PC-9 (cell line): ENCODE measurements at places on chromosomes 1 and 21. TPM values are rescaled to one million over a fixed set of nuclear protein-coding genes. Genes with fewer than 3 reads are reported as not detected.

The MANEAL gene
- 11.3 and 13.1 TPM in 2 replicates for total RNA-seq

GRCh38 chr1:56508523-56508983, 70.8 kb downstream of the PLPP3 start:
- H3K27me3 ChIP-seq = no peaks in the 10 kb centered on the region
- DNase-seq = peak; percentile 10
- H3K36me3 ChIP-seq = peaks cover 30% of the 10 kb centered on the region
- H3K4me3 ChIP-seq = no peak overlapping the region

- H3K27ac ChIP-seq = no peak overlapping the region
- no peaks in the 10 kb centered on the region for H3K27me3 ChIP-seq
- no peaks in the 10 kb centered on the region for H3K4me1 ChIP-seq
- DNase-seq = no peak
Measured at GRCh38 chr1:215710036-215710898, 143.2 kb downstream of the KCTD3 start.

The C1orf21 gene
- total RNA-seq = 13.6 and 13.8 TPM in 2 replicates

GRCh38 chr1:32242341-32242851, 4.6 kb upstream of the FAM167B start:
- H3K4me3 ChIP-seq = no peak overlapping the region
- H3K27me3 ChIP-seq = no peaks in the 10 kb centered on the region
- H3K27ac ChIP-seq = no peak overlapping the region
- no peak for DNase-seq
- H3K4me1 ChIP-seq = peaks cover 6% of the 10 kb centered on the region; the same call in 1 of the 2 replicates

GRCh38 chr1:114651893-114652292, 18.0 kb downstream of the DENND2C start:
- H3K4me1 ChIP-seq = no peaks in the 10 kb centered on the region
- H3K27me3 ChIP-seq = no peaks in the 10 kb centered on the region
- no peak overlapping the region for H3K27ac ChIP-seq
- no peak overlapping the region for H3K4me3 ChIP-seq
- no peaks in the 10 kb centered on the region for H3K36me3 ChIP-seq

DNA sequence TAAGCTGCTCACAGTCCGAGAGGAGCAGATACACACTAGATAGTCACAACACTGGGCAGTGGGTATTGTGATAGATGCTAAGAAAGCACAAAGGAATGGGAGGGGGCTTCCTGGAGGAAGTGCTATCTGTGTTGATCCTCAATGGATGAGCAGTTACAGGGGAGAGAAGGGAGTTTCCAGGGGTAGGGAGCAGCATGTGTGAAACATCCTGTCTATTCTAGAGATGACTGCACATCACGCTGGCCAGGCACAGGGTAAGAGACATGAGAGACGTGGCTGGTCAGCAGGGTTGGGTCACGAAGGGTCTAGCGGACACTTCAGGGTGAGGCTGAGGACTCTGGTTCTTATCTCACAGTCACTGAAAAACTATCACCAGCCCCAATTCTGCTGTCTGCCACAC, 235.2 kb downstream of the TRABD2B start:
- H3K36me3 ChIP-seq = no peaks in the 10 kb centered on the region
- H3K4me1 ChIP-seq = no peaks in the 10 kb centered on the region
- no peak for DNase-seq
- H3K4me3 ChIP-seq = no peak overlapping the region

DNA sequence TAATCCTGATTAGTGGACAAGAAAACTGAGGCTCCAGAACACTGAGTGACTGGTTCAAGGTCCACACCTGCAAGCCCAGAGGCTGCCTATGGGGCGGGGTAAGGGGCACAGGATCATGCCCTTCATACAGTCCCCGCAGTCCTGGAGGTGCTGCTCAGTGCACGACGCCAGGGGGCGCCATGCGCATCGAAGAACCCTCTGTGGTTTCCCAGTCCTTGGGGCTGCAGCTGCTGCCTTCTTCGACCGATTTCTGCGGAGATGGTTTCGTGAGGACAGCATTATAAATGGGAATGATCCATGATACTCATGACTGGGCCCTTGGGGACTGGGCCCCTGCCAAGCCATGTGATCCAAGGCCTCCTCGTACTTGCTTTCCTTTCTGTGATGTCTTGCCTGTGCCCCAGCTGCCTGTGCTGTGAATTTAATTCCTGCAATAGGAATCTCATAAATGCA, 37.1 kb upstream of the ARHGEF10L start:
- H3K27ac ChIP-seq = no peak overlapping the region
- H3K36me3 ChIP-seq = no peaks in the 10 kb centered on the region
- H3K27me3 ChIP-seq = no peaks in the 10 kb centered on the region
- H3K4me3 ChIP-seq = no peak overlapping the region
- H3K4me1 ChIP-seq = 0 out of 2 replicates have a peak, but pooled peaks cover 7% of the 10 kb centered on the region
- peak; percentile 54 for DNase-seq

GRCh38 chr1:196181594-196181878, 426.7 kb downstream of the KCNT2 start:
- no peaks in the 10 kb centered on the region for H3K36me3 ChIP-seq
- no peaks in the 10 kb centered on the region for H3K27me3 ChIP-seq
- H3K4me1 ChIP-seq = peaks cover 11% of the 10 kb centered on the region; the same call in 1 of the 2 replicates
- no peak overlapping the region for H3K4me3 ChIP-seq
- DNase-seq = no peak

The IKBKE gene
- total RNA-seq = 12.5 and 12.6 TPM in 2 replicates

The ANKRD35 gene
- total RNA-seq = 0.78 and 1.2 TPM in 2 replicates

DNA sequence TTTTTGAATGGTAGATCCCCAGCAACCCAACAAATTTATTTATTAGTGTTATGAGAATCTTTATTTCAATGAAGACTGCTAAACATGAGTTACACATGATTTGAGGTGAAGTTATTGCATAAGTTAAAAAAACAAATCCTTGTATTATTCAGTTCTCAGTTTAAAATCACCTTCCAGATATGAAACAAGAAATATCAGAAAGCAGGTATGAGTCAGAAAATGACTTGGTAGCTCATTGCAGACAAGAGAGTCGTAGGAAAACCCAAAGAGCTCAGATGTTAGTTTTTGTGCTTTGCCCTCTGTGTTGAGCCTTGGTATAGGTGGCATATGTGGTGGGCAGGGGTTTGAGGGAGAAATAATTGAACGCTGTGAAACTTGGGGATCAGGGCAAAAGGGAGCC, 339.4 kb downstream of the BRINP3 start:
- H3K36me3 ChIP-seq = no peaks in the 10 kb centered on the region
- H3K4me1 ChIP-seq = no peaks in the 10 kb centered on the region
- H3K27ac ChIP-seq = no peak overlapping the region
- no peak for DNase-seq

DNA sequence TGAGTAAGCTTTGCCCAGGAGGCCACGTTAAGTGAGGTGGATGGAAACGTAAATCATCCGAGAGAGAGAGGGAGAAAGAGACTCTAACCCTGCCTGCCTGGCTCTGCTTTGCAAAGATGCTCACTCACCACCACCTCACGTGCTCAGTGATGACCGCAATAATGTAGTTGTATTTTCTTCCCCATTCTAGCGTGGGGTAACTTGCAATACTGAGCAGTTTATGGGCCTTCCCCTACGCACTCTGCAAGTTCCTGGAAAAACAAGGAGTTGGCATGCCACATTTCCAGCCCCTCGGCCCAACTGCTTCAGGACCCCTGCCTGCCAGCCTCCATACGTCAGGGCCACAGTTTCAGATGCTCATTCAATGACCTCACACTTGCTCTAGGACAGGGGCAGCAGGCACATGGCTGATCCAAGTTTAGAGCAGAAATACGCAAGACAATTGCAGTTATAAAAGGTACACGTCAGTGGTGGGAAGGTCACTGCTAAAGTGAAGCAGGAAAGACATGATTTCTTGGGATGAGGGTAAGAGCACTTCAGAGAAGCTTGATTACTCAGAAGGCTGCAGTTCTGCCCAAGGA, 112.5 kb upstream of the RAB4A start:
- no peaks in the 10 kb centered on the region for H3K4me1 ChIP-seq
- DNase-seq = no peak
- no peak overlapping the region for H3K27ac ChIP-seq
- H3K36me3 ChIP-seq = no peaks in the 10 kb centered on the region
- no peak overlapping the region for H3K4me3 ChIP-seq

- H3K27ac ChIP-seq = no peak overlapping the region
- no peaks in the 10 kb centered on the region for H3K36me3 ChIP-seq
- peaks cover 19% of the 10 kb centered on the region for H3K4me1 ChIP-seq
- H3K4me3 ChIP-seq = no peak overlapping the region
- H3K27me3 ChIP-seq = no peaks in the 10 kb centered on the region
Measured at GRCh38 chr1:19426294-19427086, 58.8 kb downstream of the CAPZB start.

The NFASC gene
- total RNA-seq = not detected in 2 replicates

The PDC gene
- not detected in 2 replicates for total RNA-seq

The LCE1A gene
- total RNA-seq = not detected in 2 replicates

The IGSF21 gene
- not detected in 2 replicates for total RNA-seq

DNA sequence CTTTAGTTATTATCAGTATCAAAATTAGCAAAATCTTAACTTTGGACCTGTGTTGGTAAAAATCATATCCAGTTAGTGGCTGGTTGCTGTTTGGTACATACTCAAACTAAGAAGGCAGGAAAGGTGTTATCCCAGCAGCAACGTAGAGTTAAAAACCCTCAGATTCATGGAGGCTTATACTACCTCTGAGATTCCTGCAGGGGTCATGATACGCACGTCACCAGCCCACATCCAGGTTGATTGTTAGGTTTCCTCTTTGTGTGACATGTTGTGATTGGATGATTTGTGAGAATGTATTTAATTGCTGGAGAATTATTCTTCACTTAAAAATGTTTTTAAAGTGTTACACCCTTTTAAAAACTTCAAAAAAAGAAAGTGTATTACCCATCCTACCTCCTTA, 423.3 kb upstream of the ADGRL2 start:
- H3K36me3 ChIP-seq = no peaks in the 10 kb centered on the region
- DNase-seq = no peak
- no peak overlapping the region for H3K27ac ChIP-seq
- H3K4me1 ChIP-seq = no peaks in the 10 kb centered on the region

- peaks cover 84% of the 10 kb centered on the region for H3K4me1 ChIP-seq
- peaks cover 12% of the 10 kb centered on the region for H3K36me3 ChIP-seq
- peak overlapping the region; percentile 0; the same call in 1 of the 2 replicates for H3K4me3 ChIP-seq
- peak overlapping the region; percentile 93 for H3K27ac ChIP-seq
- no peak for DNase-seq
Measured at GRCh38 chr1:150568594-150568966, 10.8 kb downstream of the MCL1 start.

DNA sequence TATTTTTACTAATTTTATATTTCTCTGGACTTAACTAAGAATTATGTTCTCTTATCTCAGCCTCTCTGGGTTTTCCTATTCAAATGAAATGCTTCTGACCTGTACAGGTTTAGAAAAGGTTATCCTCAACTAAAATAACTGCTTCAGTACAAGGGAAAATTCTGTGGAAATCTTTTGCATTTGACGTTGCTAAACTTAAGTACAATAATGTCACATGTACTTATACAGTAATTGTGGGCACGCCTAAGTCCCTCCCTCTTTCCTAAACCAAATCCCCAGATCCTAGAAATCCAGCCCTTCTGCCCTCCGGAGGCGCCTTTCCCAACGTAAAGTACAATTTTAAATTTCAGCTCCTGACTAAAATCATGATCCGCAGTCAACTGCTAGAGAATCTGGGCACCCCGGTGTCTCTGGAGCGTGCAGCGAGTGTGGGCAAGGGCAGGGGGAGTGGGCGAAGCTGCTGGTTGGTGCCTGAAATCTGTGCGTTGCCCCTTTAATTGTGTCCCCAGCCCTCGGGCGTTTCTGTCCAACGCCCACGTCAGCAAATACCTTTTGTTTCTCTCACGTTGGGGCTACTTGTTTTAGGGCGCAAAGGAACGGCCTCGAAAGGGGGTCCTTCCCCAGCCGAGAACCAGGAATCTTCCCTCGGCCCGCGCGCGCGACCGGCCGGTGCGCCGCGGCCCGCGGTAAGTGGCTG, at the start of gene ZBTB8A:
Gene ZBTB8A, plus strand, starts transcription at position 541 of the 697 bp plus-strand sequence. CDS start 53,505 bp downstream, outside the sequence.
- peak; percentile 56 for DNase-seq
- no peaks in the 10 kb centered on the region for H3K36me3 ChIP-seq
- H3K4me3 ChIP-seq = peak within 1 kb of the TSS; percentile 68
- H3K27me3 ChIP-seq = no peaks in the 10 kb centered on the region

DNA sequence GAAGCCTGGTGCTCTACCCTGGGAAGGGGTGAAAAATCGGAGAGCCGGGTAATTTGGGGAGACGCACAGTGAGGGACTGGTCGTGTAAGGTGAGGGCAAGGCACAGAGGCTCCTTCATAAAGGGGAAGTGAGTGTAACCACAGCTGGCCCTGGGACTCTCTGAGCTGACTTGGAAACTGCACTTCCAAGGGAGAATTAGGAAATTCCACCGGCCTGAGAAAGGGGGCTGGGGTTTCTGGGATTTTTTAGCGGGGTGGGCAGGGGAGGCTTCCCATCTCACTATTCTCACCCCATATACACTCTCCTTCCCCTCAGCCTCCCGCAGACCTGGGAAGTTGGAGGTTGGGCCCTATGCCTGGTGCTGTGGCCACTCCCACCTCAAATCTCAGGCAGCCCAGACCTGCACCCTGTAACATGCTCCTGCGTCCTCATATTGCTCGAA, 88.3 kb upstream of the IPO9 start:
- H3K27ac ChIP-seq = no peak overlapping the region
- peak overlapping the region; percentile 68 for H3K4me3 ChIP-seq
- no peak for DNase-seq
- no peaks in the 10 kb centered on the region for H3K27me3 ChIP-seq
- H3K4me1 ChIP-seq = peaks cover 30% of the 10 kb centered on the region

GRCh38 chr1:214604523-214604922, 1.5 kb downstream of the CENPF start:
- no peak overlapping the region for H3K27ac ChIP-seq
- H3K27me3 ChIP-seq = no peaks in the 10 kb centered on the region
- H3K36me3 ChIP-seq = peaks cover 5% of the 10 kb centered on the region
- DNase-seq = peak; percentile 55

GRCh38 chr1:18951818-18952391, 4.6 kb downstream of the IFFO2 start:
- no peak for DNase-seq
- no peak overlapping the region for H3K4me3 ChIP-seq
- peaks cover 20% of the 10 kb centered on the region for H3K4me1 ChIP-seq
- no peak overlapping the region for H3K27ac ChIP-seq
- H3K27me3 ChIP-seq = no peaks in the 10 kb centered on the region
- no peaks in the 10 kb centered on the region for H3K36me3 ChIP-seq

DNA sequence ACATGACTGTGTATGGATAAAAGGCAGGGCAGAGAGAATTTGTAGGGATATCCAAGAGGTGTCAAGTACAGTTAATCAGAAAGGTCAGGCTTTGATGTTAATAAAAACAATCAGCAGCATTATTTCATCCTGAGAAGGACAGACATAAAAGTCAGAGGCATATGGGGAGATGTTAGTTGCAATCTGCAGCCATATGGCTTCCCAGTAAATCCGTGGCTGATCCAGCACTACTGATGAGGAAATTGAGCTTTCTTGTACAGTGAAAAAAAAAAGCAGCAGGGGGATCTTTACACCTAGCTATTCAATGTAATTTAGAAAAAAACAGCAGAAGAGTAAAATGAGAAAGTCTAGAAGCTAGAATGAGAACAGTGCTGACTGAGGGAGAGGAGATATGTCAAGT, 2.2 kb upstream of the SPRR1B start:
- H3K4me3 ChIP-seq = no peak overlapping the region
- no peaks in the 10 kb centered on the region for H3K36me3 ChIP-seq
- no peaks in the 10 kb centered on the region for H3K27me3 ChIP-seq
- H3K4me1 ChIP-seq = peaks cover 36% of the 10 kb centered on the region

The CELA3B gene
- total RNA-seq = not detected in 2 replicates

- H3K4me3 ChIP-seq = no peak overlapping the region
- DNase-seq = peak; percentile 51
- no peak overlapping the region for H3K27ac ChIP-seq
- H3K36me3 ChIP-seq = 0 out of 2 replicates have a peak, but pooled peaks cover 6% of the 10 kb centered on the region
Measured at GRCh38 chr1:208093754-208094719, 150.1 kb downstream of the PLXNA2 start.

The RIMS3 gene
- total RNA-seq = 12.9 and 14.0 TPM in 2 replicates

The FUCA1 gene
- total RNA-seq = 29.0 and 30.9 TPM in 2 replicates
